IMR-90 (cell line): ENCODE measurements at places on chromosomes 12 and 14. TPM values are rescaled to one million over a fixed set of nuclear protein-coding genes. Genes with fewer than 3 reads are reported as not detected.

DNA sequence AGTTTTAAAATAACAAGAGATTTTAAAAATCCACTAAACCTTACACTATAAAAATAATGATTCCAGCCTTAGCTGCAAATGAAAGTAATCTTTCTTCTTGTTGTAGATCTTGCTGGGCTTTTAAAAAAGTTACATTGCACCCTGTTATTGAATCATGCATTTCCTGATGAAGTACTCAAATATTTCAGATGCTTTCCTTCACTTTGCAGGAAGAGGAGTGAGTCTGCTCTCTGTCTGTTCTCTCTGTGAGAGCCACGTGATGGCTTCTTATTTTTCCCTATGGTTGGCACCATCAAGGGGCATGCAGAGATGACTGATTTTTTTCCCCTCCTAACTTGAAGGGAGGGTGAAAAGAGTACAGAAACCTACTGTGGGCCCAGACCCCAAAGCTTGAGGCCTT is 262.7 kb downstream of the ATP23 start:
- DNase-seq, result peak; percentile 4

DNA sequence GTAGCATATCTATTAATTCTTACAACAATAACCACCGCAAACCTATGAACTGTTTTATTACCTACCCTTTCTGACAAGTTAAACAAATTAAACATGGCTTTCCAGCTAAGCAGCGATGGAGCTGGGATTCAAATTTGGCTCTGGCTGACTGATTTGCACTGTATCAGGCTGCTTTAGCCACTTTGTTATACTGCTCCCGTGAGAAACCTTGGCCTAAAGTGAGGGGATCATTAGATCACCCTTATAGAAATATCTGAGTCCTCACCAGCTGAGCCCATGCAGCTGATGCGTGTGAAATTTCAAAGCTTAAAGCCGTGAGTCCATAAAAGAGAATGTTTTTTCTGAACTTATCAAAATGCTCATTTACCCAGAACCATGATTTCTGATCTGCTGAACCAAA is 8.1 kb upstream of the GPHB5 start:
- no peak for DNase-seq

GRCh38 chr12:108307006-108307405 is 32.1 kb downstream of the CMKLR1 start:
- peak; percentile 35 for DNase-seq

GRCh38 chr12:82817368-82817767 is 130.7 kb downstream of the TMTC2 start:
- DNase-seq, result no peak

Gene PLCZ1
- polyA plus RNA-seq, result not detected in 2 replicates

DNA sequence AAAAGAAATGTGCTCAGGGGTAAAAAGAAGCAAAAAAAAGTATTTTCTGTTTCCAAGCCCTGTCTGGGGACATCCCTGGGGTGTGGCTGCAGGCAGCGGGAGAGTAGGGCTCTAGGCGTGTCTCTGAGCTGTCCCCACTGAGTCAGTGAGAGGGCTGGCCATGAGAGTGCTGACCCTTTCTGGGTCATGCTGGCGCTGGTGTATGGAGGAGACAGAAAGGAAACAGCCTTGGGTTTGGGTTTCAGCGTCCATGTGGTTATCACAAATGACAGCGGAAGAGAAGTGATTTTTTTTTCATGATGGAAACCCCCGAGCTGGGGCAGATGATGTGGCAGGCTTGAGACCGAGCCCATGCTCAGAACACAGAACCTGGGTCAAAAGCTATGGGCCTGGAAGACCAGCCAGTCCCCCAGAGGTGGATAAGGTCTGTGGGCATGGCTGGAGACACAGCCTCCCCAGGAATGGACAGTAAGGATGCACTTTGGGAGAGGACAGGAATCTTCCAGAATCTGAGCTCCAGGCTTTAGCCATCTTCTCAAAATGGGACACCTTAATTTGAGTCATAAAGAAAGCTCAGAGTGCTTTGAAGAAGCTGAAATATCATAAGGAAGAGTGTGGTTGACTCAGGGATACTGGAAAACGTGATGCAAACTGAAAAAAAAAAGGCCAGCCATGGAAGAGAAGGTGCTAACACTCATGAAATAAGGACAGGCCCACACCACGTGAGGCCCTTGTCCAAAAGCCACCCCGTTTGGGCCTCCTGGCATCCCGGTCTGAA is 36.2 kb downstream of the SYNE3 start:
- DNase-seq, result peak; percentile 31

DNA sequence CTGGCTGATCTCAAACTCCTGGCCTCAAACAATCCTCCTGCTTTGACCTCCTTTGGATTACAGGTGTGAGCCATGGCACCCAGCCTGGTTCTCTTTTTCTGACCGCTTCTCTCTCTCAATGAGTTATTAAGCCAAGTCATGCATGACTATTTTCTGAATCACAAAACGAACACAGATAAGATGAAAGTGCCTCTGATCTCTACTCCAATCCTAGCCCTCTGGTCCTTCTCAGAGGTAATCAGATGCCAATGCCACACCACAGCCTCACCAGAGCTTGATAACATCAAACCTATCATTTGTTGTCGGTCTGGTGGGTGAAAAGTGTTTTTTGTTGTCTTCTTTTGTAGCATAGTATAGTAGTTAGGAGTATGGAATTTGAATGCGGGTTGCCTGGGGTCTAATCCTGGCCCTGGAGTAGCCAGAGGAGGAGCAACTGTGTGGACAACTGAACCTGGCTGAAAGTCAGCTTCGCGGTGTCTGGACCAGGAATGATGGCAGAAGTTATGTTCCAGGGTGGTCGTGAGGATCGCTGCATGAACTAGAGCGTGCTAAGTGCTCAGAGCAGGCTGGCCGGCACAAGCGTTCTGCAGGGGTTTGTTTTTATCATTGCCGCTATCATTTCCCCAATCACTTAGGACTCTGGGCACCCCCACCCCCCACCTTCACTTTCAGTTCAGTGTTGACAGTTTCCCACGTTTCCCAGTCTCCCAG is 77.9 kb downstream of the SPRING1 start:
- DNase-seq, result peak; percentile 49

GRCh38 chr14:60510254-60510950 is 1.5 kb downstream of the SIX6 start:
- DNase-seq, result no peak

Gene NPFF
- polyA plus RNA-seq, result not detected in 2 replicates

Gene TAS2R19
- polyA plus RNA-seq, result 0.24 and 0.29 TPM in 2 replicates

DNA sequence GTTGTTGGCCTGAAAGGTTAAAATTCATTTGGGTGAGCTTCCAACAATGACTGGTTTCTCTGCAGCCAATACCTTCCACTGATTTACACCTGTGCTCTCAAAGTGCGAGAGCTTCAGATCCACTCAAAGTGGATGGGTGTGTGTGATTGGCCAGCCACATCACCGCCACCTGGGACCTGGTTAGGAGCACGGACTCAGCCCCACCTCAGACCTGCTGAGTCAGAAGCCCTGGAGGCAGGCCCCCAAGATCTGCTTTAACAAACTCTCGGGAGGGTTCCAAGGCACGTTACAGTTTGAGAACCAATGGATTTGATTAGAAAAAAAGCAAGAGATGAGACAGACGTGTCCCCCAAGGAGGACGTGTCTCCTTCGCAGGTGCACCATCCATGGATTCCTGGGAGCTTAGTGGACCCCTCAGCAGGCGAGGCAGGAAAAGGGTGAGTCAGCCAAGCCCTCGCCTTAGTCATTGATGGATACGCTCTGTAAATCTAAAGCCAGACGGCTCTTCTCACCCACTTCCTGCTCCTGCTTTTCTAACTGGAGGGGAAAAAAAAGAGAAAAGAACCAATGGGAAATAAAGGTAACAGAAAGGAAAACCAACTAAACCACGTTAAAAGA is 24.5 kb downstream of the FZD10 start:
- DNase-seq, result no peak

Gene CHGA
- polyA plus RNA-seq, result not detected in 2 replicates

Gene CMA1
- polyA plus RNA-seq, result not detected in 2 replicates

DNA sequence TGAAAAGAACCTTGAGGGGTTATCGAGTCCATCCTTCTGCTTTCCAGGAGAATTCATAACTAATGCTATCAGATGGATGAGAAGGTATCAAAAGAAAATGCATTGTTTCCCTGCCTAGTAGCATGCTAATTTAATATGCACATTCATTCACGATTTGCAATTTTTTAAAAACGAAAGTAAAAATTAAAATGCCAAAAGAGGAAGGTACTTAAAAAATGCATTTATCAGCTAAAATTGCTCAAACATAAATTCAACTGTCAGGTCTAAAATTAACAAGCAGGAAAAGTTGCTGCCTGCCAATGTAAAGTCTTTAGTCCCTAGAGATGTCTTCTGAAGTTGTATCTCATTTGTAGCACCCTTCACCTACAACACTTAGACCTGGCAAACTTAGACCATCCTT is 7.9 kb downstream of the ATF7 start:
- no peak for DNase-seq

Gene MGAT4C
- not detected in 2 replicates for polyA plus RNA-seq

- DNase-seq, result no peak
Measured at GRCh38 chr14:71942904-71943694, 10.9 kb downstream of the RGS6 start.

DNA sequence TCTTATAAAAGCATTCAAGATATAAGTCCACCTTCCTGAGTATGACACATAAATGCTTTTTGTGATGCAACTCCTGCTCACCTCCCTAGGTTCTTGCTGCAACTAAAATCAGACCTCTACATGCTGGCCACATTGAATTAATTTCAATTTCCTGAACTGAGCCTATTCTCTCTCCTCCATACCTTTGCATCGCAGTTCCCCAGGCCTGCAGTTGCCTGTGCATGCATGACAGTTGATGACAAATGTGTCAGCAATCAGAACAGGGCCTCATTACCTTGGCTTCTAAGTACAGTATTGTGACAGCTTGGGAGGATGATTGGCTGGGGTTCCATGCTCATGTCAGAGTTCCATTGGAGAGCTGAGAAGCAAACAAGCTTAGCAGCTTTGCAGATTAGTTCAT is 3.9 kb upstream of the TM7SF3 start:
- no peak for DNase-seq

DNA sequence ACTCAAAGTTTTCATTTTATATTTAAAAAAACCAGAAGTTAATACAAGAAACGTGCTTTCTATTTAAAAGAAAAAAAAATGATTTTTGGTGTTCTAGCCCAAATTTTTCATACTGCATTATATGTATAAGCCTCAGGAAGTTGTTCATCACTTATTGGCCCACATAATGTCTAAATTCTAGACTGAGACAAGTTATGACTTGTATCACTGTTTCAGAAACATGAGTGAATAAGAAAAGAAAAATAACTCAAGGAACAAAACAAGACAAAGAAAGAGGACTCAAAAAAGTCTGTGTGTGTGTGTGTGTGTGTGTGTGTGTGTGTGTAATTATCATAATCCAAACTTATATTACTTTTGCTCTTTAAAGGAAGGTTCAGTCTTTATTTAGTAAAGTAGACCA is 929.8 kb downstream of the GALC start:
- no peak for DNase-seq
